Effector memory CD8-positive, alpha-beta T cell (primary cell): ENCODE measurements at places on chromosomes 4 and X.

DNA sequence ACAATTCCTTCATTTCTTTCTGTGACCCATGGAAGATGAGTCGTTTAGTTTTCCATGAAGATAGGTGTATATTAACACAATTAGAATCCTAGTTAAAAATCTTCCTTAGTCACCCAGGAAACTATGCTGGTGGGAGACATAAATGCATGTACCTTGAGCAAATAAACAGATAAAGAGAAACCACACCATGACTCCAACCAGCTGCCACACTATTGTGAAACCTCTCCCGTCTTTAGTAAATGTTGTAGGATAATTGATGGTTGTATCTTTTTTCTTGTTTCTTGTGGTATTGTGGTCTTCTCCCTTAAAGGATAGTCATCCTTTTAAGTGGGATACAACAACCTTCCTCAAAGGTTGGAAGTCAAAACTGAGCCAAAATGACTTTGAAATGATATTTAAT, 103.8 kb upstream of the LEF1 start:
- DNase-seq, result no peak

GRCh38 chr4:16722416-16722815, 176.0 kb downstream of the LDB2 start:
- no peak for DNase-seq

DNA sequence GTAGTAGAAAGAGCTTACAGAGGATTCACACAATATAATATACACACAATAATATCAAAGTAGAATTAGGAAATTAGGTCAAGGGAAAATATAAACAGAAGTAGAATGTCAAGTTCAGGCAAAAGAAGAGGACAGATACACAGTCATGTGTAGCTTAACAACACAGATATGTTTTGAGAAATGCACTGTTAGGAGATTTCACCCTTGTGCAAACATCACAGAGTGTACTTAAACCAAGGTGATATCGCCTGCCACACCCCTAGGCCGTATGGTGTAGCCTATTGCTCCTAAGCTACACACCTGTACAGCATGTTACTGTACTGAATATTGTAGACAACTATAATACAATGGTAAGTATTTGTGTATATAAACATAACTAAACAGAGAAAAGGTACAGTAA, 110.0 kb upstream of the EDNRA start:
- no peak for DNase-seq

GRCh38 chrX:42128020-42128419, 204.7 kb upstream of the CASK start:
- no peak for DNase-seq

GRCh38 chr4:52144372-52144771, 93.3 kb downstream of the SPATA18 start:
- no peak for DNase-seq

GRCh38 chr4:77126809-77127208, 30.2 kb upstream of the CCNG2 start:
- DNase-seq, result no peak

GRCh38 chrX:15158350-15158735, 111.5 kb downstream of the ASB9 start:
- no peak for DNase-seq

DNA sequence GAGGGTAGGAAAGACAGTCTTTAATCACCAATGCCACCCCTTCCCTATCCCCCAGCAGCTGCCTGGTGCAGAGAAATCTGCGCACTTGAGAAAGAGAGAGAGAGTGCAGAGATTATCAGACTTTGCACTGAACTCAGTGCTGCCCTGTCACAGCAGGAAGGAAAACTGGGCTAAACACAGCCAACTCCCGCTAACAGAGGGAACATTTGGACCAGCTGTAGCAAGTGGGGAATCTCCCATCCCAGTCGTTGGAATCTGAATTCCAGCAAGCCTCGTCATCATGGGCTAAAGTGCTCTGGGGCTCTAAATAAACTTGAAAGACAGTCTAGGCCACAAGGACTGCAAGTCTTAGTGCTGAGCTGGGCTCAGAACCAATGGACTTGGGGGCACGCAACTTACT, 168.7 kb downstream of the DLG3 start:
- no peak for DNase-seq

GRCh38 chr4:104015680-104016079, 295.9 kb upstream of the TACR3 start:
- no peak for DNase-seq

DNA sequence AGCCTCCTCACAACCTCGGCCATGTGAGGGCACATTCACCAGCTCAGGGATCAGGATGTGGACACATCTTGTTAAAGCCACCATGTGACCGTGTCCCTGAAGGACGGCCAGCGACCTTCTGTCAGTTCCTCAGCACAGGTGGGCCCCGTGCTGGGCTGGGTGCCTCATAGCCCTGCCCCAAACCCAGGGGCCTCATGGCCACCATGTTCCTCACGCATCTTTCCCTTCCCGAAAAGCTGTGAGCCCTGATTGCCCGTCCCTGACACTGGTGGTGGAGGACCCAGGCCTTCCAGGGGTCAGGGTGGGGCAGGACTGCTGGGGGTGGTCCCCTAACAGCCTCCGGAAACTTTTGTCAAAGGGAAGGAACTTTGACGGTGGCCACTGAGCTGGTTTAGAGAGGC, 60.1 kb upstream of the ADRA2C start:
- DNase-seq, result no peak

- no peak for DNase-seq
Measured at GRCh38 chrX:19440713-19441112, 74.6 kb downstream of the MAP3K15 start.

- no peak for DNase-seq
Measured at GRCh38 chrX:68669094-68669860, 21.8 kb downstream of the STARD8 start.

DNA sequence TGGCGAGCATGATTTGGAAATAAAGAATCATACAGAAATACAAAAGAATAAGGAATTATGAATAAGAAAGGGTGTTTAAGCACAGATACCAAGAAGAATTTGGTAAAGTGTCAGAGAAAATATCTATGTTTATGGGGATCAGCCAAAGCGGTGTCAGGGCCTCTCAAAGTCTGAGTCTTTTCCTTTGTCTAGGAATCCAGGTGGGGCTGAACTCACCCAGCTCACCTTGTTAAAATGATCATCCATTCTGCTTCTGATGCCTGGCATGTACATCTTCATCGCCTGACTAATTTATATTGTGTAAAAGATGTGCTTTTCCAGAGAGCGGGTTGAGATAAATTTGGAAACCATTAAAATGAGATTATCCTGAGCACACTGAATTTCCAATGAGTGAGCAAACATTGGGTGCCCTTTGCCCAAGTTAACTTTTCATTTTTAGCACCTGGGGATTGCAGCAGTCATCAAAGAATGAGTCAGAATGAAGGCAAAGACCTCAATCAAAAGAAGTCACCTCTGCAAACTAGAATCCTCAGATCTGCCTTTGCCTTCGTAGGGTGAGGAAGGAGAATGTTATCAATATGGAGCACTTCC, 141.9 kb upstream of the ANXA3 start:
- DNase-seq, result no peak

DNA sequence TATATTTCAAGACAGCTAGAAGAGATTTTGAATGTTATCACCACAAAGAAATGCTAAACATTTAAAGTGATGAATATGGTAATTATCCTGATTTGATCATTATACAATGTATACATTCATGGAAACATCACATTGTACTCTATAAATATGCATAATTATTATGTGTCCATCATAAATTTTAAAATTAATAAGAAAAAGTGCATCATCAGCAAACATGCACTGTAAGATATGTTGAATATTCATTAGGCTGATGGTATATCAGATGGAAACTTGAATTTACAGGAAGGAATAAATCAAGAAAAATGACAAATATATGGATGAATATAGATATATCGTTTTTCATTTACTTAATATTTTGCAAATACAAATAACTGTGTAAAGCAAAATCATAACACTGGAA, 812.1 kb upstream of the INTU start:
- DNase-seq, result no peak

DNA sequence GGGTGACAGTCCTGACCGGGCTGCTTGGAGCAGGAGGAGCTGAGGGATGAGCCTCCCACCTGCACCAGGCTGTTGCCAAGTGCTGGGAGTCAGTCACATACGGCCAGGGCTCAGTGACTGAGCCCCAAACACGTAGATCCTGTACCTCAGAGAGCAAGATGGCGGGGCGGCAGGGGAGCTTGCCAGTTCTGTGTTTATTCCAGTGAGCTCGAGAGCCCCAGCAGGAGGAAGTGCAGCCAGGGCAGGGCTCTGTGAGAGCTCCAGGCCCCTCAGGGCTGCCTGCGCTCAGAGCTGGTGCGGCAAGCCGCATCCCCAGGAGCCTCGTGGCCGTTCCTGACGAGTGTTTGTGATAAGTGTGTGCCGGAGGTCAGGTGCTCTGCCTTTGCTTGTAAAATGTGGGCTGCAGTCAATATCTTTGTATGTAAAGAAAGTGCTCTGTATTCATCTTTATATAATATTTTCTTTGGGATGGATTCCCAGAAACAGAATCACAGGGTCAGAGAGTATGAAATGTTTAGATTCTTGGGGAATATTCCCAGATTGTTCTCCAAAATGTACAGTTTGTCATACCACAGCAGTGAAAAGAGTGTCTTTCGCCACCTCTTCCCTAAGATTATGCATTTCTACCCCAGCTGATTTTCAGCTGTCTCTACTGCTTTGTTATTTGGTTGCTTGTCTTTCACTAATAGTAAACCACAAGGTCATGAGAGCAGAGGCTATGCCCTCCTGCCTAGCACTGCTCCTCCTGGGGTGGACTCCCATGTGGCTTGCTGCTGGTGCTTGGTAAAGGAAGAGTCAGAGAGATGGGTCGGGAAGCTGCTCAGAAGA, 50.3 kb downstream of the NELFA start:
- DNase-seq, result no peak

DNA sequence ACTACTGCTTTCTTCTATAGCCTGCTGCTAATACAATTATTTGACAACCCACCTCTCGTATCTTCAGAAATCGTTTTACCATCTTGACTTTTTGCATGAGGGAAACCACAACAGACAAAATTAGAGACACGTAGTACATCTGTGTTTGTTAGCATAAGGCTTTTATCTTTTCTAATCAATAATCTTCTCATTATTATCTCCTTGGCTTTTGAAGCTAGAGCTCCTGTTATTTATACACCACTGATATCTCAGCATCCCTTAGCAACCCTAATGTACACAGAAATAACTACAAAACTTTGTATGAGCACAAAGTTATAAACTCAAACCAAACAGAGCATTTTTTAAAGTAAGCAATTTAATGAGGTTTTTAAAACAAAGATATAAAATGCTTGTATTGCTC, 39.7 kb downstream of the CORIN start:
- DNase-seq, result no peak

DNA sequence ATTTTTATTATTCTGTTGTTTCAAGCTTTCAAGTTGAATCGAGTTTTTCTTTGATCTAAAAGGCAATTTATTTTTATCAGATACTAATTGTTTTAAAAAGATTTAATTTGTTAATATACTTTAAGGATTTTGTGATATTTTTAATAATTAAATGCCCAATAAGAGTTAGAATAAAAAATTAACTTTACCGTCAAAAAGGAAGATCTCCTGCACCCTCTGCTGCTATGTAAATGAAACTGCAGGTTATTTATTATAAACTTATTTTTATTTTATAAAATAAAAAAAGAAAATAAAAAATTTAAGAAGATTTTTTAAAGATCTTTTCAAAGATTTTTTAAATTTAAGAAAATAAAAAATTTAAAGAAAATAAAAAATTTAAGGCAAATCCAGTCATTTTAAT, 166.1 kb downstream of the CCSER1 start:
- DNase-seq, result no peak

GRCh38 chr4:169665046-169665737, 44.8 kb downstream of the CLCN3 start:
- DNase-seq, result no peak

DNA sequence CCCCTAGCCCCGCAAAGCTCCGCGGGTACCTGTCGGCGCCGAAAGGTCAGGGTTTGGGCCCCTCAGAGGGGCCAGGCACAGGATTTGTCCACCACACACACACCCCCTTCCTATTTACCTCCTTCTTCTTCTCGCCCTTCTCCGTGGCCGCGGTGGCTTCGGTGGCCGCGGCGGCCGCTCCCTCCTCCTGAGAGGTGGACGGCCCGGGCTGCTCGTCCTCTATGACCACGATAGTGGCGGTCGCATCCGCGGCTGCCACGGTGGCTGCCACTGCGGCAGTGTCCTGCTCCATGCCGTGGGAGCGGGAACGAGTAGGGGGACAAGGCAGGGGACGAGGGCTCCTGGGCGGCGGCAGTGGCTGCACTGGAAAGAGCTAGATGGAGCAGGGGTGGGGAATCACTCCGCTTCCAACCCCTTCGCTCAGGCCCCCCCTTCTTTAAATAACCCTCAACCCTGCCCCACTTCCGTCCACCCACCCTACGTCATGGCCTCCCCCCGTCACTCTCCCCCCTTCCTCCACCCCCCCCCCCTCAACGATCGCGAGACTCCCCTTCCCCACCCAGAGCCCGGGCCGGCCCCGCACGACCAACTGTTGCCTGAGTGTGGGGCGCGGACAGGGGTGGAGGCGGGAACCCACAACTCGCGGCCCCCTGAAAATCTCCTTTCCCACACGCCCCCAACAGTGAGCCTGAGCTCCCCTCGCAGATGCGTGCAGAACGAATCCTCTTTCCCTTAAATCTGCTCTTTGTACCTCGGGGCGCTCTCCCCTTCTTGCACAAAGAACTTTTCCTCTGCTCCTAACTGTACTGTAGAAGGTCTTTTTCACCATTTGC, at the start of gene SMARCA1:
Gene SMARCA1, minus strand, starts transcription at position 412 of the 833 bp plus-strand sequence. Its CDS starts 120 bp downstream, at position 292.
- no peak for DNase-seq

- no peak for DNase-seq
Measured at GRCh38 chr4:171785388-171785787, 27.8 kb upstream of the GALNTL6 start.

DNA sequence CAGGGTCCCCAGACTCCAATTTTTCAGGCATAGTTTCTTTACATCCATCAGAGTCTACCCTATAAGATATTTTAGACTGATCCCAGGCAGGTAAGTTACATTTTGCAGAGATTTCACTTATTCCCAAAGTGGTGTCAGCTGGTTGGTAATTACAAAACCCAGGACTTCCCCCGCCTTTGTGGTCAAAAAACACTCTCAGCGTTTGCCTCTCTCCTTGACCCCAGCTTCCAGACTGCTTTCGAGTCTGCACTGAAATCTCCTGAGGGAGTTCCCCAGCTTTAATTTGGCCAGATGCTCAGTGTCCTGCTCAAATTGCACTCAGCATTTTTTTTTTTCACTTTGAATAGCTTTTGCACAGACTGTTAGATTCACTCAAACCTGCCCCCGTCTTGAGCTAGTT, 11.2 kb upstream of the AMOT start:
- DNase-seq, result no peak

DNA sequence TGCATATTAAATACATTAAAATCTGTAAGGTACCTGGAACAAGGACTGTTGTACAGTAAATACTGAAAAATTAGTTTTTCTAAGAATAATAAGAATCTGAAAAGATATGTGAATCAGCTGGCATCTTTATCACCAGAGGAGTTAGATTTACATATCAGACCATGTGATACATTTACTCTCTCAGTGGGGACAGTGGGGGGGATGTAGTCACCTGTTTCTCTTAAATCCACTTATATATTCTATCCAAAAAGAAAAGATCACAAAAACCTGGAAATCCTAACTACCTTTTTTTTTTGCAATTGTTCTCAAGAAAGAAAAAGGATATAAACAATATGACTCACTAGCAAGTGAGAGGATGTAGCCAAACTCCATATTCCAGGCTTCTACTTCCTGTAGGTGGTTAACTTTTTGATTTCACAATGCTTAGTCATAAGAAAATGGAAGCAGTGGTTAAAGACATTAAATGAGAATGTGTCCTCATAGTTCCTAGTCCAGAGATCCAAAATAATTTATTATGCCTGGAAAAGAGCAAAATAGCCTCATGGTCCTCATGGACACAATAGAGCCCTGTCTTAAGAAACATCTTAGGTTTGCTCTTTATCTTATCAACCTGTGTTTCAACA, 22.5 kb upstream of the MYOZ2 start:
- DNase-seq, result no peak
